Kasumi-1 (cell line): ENCODE measurements at places on chromosomes 1 and 21.

DNA sequence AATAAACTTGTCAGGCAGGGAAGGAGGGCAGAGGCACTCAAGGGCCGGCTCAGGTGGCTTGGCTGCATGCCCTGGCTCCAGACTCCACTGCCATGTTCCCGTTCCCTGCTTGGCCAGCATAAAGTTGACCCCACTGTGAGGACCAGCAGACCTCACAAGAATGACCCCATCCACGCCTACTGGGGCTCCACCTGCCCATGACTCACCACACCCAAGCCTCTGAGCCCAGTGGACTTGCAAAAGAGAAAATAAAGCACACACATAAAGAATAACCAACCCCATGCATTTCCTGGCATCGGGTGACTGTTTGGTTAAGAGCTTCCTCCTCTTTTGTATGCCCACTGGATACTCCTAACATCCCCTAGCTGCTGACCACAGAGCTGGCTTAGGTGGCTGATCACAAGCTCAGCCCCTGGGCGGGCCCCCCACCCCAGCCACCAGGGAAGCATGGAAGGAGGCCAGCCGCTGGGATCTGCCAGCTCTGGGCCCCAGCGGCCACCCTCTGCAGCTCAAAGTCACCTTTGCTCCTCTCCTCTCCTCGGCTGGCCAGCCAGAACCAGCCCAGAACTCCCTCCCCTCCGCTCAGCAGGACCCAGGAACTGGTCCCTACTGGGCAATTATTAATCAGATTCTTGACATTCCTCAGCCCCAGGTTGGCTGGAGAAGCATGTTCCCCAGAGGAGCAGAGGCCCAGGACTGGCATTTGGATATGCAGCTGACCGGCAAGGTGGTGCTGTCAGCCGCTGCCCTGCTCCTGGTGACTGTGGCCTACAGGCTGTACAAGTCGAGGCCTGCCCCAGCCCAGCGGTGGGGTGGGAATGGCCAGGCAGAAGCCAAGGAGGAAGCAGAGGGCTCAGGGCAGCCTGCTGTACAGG lies at the start of gene KLHDC7A:
Gene KLHDC7A, plus strand, starts transcription at position 616 of the 875 bp plus-strand sequence. Its CDS starts 52 bp downstream, at position 668.
- no peak for DNase-seq

GRCh38 chr1:147700042-147701006 lies 30.0 kb upstream of the ACP6 start:
- DNase-seq: peak; percentile 65

DNA sequence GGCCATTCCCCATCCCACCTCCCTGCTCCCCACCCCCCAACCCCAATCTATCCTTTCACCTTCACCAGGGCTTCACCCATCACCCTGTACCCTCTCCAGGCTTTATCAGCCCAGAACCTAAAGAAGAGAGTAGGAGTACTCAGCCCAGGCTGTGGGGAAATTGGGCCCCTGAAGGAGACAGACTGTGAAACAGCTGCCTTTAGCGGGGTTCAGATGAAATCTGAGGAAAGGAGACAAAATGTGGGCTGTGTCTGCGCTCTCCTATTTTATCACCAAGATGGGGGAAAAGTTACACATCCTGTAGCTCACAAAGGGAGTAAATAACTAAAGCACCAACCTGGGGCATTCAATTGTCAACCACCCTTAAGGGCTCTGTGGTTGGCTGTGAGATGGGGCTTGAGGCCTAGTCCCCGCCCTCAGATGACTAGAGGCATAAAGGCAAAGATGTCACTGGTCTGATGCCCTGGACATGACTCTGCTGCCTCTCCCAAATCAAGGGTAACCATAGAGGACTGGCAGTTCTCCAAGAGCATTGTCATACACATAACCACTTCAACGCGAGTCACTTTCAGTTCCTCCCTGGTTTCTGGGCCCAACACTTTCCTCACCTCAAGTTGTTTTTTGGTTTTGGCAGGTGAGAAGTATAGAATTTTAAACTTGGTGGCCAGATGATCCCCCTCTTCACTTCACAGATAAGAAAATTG lies 30.0 kb downstream of the SLC27A3 start:
- peak; percentile 47 for DNase-seq

DNA sequence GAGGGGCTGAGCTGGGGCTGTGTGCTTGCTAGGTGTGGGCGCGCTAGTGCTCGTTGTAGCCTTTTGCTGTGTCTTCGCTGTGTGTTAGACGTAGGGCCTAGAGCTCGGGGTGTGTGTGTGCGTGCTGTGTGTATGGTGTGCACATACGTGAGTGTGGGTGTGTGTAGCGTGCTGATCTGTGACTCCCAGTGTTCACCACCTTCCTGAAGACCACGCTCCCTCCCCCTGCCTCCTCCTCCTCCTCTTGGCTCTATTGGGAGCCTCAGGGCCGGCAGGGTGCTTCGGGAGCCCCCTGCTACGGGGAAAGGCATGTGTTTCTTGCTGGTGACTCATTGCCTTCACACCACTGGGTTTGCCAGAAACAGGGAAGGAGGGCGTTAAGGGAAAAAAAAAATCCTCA lies 9.4 kb upstream of the KCNC4 start:
- DNase-seq: no peak

- DNase-seq: no peak
Measured at GRCh38 chr1:24946861-24947658, 17.0 kb upstream of the RUNX3 start.

DNA sequence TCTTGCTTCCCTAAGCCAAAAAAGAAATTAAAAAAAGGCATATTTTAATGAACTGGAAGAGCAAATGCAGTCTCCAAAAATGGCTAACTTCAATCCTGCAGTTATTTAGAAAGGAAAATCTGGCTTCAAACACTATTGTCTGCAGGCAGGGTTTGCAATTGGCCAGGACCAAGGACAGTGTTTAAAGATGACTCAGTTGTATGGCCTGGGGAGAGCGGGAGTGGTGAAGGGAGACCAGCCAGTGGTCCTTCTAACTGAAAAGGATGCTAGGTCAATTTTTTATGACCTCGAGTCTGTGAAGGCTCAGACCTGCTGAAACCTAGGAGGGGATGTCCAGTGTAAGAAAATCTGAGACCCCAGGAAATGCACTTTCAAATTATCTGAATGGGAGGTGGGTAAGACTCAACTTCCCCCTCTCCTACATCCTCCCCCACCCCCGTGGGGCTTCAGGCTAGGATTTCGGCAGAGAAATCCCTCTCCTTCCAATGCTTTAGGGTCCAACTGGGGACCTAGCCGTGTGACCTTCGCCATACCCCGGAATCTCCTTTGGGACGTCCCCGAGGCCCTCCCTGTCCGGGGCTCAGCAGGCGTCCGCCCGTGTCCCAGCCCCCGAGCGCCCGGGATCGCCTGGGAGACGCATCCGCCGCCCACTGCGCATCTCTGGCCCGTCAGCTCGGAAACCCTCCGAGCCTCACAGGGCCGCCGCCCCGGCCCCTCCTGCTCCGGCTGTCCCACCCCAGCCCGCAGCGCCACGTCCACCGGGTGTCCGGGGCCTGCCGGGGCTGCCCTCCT lies 602 bp upstream of the RIMKLA start:
- DNase-seq: peak; percentile 33

DNA sequence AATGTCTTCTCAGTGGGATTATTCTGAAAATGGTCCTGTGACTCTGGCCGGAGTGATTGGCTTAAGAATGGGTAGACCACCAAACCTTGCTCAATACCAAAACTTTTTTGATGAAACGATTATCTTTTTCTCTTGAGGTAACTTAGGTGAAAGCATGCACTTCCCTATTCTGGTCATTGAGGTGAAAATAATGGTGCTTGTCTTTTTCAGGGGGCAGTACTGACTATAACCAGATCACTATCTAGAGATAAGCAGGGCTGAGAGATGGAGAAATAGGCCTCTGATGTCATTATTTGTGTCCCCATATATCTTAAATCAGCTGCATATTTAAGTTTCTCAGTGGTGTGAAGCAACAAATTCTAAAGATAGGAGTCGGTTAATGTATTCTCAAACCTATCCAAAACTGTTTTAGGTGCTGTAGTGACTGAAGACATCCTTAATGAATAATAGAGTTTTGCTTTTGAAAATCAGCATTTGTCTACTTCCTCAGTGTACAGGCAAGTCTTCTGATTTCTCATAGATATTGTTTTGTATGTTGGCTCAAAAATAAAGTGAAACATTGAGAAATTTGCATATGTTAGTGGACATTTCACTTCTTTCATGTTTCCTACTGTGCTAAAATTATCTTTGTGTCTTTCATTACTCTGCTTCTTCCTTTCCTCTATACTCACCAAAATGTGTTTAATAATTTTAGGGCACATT lies 735.3 kb upstream of the ADGRL4 start:
- no peak for DNase-seq

DNA sequence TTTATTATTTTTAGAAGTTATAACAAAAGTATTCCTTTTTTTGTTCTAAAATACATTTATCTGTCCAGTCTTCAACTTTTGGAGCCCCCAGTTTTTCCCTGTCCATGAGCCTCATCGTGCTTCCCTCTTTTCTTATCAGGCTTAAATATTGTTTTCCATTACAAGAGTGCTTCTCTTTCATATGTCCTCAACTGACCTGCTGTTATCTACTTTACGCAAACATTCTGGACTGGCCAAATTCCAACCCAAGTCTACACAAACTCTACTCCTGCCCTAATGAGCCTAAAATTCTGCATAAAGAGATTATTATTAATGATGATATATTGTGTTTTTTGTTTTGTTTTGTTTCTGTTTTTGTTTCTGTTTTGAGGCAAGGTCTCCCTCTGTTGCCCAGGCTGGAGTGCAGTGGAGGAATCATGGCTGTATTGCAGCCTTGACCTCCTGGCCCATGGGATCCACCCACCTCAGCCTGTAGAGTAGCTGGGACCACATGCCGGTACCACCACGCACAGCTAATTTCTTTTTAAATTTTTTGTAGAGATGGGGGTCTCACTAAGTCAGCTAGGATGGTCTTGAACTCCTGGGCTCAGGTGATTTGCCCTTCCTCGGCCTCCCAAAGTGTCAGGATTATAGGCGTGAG lies 318.8 kb upstream of the NEGR1 start:
- DNase-seq: no peak
